ENCODE measurements at places on chromosomes 13 and 19.
A peak's percentile ranks its signal among the peaks of the same experiment; 100 is the strongest.

DNA sequence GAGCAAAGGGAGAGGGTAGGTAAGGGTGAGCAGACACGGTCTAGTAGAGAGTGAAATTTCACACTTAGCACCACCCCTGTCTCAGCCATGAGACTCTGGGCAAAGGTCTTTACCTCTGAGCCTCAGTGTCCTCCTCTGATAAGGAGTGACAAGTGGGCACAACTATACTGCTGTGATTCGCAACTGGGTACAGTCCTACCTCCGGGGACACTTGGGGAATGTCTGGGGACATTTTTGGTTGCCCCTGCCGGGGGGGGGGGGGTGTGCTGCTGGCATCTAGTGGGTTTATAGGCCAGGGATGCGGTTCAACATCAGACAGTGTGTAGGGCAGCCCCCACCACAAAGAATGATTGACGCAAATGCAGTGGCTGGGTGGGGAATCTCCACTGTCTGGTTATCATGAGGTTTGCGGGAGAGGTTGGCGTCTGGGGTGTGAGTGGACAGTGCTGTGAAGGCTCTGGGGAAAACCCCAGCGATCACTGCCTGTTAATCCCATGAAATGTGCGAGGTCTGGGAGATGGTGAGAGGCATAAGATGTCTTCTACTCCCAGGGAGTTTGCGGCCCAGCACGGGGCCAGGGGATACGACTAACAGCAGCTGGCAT lies 4.3 kb downstream of the NACC1 start:
- DNase-seq, result no peak

- DNase-seq, result peak; percentile 26
Measured at GRCh38 chr19:41426952-41427646, at the start of gene B3GNT8. TSS of gene B3GNT8 (minus strand) at chr19:41427374. CDS start at chr19:41426778, 596 bp downstream.

DNA sequence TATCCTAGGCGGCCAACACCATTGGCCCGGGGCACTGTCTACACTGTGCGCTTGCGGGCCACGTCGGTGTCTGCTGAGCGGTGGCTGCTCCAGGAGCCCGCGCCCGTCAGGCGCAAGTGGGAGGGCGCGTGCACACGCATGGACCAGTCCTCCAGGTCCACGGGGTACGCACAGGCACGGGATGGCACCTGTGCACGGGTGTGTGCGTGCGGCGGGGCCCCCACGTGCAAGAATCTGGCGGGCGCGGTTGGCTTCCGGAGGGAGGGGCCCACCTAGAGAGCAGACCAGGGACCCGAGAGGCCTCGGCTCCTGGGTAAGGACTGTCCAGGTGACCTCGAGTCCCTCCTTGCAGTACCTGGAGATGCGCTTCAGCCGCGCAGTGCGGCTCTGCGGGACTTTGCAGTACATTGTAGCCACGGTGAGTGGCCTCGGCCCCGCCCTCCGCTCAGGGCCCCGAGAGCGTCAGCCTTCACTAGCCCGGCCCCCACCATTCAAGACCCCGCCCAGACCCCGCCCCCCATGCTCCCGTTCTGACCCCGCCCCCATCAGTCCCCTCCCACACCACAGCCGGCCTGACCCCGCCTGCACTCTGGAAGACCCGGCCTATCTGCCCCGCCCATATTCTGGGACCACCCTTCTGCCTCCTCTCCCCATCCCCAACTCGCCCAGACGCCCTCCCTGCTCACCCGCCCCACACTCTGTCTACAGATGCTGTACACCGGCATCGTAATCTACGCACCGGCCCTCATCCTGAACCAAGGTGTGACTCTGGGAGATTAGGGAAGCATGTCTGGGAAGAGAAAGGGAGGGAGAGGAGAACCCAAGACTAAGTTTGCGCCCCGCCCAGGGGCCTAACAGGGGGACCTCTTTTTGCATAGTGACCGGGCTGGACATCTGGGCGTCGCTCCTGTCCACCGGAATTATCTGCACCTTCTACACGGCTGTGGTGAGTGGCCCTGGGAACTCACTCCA lies 2.3 kb downstream of the SLC5A5 start:
- peak; percentile 68 for DNase-seq

DNA sequence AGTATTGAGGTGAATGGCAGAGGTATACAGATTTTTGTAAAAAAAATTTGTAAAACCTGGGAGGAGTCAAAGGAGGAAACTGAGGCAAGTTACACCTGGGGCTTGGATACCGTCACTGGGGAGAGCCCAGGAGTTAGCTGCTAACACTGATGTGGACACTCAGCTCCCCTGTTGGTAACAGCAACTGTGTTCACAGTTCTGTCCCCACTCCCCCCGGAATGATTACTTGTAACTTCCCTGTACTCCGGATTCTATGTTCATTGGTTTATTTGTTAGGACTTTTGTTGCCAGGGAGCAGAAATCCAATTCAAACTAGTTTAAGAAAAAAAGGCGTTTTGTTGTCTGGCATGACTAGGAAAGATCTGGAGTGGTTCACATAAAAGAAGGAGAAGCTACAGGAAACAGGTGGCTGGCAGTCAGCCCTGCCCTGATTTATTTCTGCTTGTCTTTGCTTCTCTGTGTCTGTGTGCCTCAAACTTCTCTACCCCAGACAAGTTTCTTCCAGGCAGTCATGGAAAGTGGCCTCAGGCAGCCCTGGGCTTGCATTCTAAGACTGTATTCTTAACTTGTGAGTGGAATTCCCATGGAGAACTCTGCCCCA lies 2.3 kb upstream of the GPR12 start:
- no peak for DNase-seq

DNA sequence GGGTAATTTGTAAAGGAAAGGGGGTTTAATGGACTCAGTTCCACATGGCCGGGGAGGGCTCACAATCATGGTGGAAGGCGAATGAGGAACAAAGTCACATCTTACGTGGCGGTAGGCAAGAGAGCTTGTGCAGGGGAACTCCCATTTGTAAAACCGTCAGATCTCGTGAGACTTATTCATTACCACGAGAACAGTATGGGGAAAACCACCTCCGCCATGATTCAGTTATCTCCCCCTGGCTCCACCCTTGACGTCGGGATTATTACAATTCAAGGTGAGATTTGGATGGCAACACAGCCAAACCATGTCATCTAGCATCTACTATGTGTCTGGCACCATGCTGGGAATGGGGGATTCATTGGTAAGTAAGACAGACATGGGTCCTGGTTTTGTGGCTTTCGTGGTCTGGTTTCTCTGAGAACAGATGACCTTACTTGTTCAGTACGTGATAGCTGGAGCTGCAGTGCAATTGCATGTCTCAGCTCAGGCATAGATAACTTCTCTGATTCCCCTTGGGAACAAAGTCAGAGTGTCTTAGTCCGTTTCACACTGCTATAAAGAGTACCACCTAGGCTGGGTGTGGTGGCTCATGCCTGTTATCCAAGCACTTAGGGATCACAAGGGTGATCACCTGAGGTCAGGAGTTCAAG lies 8.3 kb downstream of the ZNF554 start:
- no peak for DNase-seq

DNA sequence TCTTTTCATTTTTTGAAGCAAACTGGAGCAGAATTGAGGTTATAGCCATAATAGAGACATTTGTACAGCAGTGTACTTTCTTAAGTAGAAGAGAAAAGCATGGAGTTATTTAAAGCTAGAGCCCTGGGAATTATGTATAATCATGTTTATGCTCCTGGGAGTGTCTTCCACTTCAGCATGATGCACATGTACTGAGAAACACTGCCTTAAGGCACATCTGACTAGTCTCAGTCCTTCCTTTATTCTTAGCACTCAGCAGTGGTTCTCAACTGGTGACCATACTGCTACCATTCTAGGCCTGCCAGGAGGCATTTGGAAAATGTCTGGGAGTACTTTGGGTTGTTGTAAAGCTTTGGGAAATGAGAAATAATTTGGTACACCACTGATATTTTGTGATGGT lies 45.8 kb downstream of the VWA8 start:
- DNase-seq, result no peak

DNA sequence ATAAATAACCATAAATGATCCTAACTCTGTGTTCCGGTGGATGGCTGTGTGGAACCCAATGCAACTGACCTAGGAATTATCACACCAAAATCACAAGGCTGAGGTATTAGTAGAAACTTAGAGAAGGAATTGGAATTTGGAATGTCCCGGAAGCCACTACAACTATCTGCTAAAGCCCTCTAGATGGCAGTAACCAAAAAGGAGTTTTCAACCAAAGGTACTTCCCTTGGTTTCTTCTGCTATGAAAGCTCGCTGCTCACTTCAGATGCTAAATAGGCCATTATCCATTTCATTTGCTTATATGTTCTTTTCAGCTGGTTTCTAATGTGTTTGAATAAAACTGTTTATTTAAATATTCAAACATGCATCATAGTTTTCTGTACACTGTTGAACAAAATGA lies 1589.1 kb upstream of the SPRY2 start:
- DNase-seq, result no peak

DNA sequence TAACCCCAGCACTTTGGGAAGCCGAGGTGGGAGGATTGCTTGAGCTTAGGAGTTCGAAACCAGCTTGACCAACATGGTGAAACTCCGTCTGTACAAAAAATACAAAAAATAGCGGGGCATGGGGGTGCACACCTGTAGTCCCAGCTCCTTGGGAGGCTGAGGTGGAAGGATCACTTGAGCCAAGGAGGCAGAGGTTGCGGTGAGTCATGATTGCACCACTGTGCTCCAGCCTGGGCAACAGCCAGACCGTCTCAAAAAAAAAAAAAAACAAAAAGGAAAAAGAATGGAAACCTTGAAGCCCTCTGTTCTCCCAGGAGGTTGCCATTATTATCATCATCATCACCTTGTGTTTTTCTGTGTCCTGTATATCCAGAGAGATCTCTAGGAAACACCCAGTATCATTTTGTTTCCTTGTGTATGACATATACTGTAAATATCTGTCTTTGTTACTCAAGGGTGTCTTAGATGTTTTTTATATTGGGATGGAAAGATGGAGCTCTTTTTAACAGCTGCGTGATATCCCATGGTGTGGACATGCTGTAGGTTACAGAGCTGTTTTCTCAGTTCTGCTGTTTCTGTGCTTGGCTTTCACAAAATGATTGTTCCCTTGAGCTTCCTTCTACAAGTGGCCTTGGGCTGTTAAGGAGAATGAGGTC lies 11.8 kb downstream of the CHAF1A start:
- DNase-seq, result no peak

DNA sequence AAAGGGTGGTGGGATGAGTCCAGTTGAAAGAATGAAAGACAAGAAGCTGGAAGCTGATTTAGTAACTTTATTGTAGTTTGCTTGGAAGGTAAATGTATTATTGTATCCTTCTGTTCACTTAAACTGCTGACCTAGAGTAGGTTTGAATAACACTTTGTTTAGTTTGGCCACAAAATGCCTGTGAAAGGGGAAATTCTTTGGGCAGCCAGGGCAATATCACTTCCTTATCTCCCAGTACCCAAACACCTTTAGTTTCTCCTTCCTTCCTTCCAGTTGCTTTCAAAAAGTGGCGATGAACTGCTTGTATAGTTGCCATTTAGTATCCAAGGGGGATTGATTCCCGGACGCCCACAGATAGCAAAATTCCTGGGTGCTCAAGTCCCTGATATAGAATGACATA lies 120.1 kb downstream of the PAN3 start:
- DNase-seq, result no peak

GRCh38 chr13:114125589-114125988 lies 6.8 kb downstream of the RASA3 start:
- no peak for DNase-seq

- peak; percentile 80 for DNase-seq
Measured at GRCh38 chr13:99352351-99353245, 45.4 kb upstream of the GPR183 start.

GRCh38 chr19:45040059-45040771 lies 1.4 kb downstream of the CLASRP start:
- DNase-seq, result no peak

DNA sequence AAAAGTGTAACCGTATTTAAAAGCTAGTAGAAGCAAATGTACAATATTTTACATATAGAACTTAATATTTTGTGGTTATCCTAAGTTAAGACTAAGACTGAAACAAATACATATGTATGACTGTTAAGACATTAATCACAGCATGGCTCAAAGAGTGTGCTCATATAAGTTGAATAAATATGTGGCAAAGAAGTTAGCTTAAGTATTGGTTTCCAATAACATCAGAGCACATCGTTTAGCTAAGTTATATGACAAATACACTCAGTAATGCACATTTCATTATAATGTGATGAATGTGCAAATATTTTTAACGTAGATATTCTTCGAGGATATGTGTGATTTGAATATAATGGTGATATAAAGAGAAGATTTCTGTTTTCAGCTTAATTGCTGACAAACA lies 253.8 kb downstream of the SLITRK5 start:
- DNase-seq, result no peak

- no peak for DNase-seq
Measured at GRCh38 chr19:34459614-34460013, 21.9 kb upstream of the WTIP start.

DNA sequence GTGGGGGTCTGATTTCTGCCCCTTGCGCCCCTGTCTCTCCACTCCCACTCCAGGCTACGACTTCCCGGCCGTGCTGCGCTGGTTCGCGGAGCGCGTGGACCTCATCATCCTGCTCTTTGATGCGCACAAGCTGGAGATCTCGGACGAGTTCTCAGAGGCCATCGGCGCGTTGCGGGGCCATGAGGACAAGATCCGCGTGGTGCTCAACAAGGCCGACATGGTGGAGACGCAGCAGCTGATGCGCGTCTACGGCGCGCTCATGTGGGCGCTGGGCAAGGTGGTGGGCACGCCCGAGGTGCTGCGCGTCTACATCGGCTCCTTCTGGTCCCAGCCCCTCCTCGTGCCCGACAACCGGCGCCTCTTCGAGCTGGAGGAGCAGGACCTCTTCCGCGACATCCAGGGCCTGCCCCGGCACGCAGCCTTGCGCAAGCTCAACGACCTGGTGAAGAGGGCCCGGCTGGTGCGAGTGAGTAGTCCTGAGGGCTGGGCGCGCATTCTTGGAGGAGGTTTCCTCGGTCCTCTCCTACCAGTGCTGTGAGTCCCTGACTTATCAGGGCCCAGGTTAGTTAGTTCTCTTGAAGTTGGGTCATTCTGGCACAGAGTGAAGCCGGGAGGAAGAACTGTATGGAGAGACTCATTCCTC lies 12.7 kb downstream of the EHD2 start:
- DNase-seq, result no peak

DNA sequence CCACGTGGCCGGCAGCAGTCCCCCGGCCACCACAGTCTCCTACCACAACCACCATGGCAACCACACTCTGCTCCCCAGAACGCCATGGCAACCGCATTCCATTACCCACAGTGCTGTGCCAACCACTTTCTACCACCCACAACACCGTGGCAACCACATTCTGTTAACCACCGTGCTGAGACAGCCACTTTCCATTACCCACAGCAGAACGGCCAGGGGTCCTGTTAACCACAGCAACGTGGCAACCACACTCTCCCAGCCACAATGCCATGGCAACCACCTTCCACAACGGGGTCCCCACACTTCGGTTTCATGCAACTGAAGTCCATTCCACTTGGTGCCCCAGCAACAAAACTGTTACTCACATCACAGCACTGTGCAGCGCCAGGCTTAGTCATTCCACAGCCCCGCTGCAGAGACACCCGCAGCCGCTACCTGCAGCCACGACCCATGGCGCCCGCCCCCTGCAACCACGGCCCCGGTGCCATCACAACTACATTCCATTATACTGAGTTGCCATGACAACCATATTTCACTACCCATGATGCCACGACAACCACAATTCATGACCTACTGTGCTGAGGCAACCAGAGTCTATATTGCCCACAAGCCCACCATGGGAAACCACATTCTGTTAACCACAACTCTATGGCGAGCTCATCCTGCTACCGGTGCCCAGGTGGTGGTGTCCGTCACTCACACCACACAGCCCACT lies 10.0 kb downstream of the DPF1 start:
- peak; percentile 86 for DNase-seq
